Activated CD8-positive, alpha-beta memory T cell treated with anti-CD3 and anti-CD28 coated beads, Interleukin-2, amount 50 U/mL, for 4 hours (primary cell): ENCODE measurements at places on chromosomes 6 and 20.

DNA sequence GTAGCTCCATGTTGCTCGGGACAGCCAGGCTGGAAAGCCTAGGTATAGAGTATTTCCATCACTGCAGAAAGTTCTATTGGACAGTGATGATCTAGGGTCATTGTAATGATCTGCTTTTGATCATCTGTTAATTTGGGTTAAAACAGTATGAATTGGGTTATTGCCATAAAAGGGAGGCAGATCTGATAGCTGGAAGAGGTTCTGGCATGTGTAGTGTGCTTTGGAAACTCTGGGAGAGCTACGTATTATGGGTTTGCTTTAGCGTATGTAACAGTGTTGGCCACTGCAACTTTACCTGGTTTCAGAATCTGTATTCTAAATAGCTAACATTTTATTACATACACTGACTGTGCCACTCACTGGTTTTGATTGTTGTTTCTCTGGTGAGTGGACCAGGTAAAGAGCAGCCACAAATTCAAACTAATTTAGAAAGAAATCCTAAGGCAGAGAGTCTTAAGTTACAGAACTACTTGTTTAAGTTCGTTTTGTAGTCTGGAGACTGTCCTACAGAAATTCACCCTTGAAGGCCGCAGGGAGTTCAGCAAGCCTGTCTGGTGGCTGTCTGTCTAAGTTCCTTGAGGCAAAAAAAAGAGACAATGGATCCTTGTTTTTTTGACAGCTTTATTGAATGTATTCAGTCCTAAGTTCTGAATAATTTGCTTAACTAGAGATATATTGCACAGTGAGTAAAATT is 300.3 kb downstream of the PRL start:
- DNase-seq: no peak

DNA sequence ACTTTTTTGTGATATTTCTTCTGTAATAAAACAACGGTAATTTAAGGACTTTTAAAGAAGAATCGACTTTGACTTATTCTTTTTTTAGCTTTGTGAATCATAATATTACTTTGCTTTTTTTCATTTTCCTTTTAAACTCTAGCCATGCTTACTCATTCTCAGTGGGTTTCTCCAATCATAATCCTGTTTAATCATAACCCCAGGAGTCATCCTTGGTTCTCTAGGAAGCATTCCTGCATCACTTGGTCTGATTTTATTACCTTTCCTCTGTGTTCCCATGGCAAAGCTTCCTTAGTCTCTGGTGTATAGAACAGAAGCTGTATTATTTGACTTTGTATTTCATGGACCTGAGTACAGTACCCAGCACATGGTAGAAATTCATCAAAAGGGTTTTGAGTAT is 223.5 kb downstream of the CDKAL1 start:
- no peak for DNase-seq

GRCh38 chr6:166626177-166627032 is 646 bp downstream of the RPS6KA2 start:
- DNase-seq: peak; percentile 28

GRCh38 chr6:33604941-33605854 is 15.9 kb upstream of the ITPR3 start:
- no peak for DNase-seq

- no peak for DNase-seq
Observed at GRCh38 chr20:33875055-33875454, 63.9 kb downstream of the CHMP4B start.

DNA sequence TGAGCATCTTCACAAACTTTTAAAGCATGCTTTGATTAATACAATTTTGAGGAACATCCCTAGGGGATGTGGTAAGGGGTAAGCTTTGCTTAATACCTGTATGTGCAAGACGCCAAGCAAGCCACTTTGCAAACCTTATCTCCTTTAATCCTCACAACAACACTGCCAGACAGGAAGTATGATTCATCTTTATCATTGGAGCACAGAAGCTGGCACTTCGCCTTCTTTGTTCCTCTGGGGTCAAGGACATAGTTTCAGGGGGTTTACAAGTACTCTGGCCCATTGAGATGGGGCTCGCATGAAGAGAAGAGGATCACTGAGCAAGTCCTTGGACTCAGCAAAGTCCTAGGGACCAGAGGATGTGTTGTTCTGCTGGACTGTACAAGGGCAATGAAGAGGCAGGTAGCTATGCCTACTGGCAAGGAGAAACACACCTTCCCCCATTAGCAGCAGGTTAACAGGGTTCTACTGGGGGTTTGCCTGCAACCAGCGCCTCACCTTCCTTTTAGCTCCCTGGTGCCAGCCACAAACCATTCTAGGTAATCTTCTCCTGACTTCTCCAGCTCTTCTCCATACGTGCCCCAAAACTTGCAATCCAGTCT is 8.8 kb downstream of the TMEM244 start:
- DNase-seq: no peak
